Activated CD4-positive, alpha-beta T cell treated with anti-CD3 and anti-CD28 coated beads for 36 hours (primary cell): ENCODE measurements at places on chromosomes 12 and 14.

DNA sequence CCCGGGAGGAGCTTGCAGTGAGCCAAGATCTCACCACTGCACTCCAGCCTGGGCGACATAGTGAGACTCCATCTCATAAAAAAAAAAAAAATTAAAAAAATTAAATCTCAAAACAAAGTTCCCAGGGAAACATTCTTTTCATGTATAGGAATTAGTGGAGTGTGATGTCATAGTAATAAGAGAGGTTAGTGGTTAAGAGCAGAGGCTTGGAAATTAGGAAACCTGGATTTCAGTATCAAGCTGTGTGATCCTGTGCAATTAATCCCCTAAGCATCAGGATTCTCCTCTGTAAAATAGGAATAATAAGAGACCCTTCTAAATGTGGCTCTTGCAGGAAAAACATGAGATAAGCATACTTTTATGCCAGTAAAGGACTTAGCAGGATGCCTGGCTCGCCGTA is 3.1 kb upstream of the TXNRD1 start:
- no peak for DNase-seq

DNA sequence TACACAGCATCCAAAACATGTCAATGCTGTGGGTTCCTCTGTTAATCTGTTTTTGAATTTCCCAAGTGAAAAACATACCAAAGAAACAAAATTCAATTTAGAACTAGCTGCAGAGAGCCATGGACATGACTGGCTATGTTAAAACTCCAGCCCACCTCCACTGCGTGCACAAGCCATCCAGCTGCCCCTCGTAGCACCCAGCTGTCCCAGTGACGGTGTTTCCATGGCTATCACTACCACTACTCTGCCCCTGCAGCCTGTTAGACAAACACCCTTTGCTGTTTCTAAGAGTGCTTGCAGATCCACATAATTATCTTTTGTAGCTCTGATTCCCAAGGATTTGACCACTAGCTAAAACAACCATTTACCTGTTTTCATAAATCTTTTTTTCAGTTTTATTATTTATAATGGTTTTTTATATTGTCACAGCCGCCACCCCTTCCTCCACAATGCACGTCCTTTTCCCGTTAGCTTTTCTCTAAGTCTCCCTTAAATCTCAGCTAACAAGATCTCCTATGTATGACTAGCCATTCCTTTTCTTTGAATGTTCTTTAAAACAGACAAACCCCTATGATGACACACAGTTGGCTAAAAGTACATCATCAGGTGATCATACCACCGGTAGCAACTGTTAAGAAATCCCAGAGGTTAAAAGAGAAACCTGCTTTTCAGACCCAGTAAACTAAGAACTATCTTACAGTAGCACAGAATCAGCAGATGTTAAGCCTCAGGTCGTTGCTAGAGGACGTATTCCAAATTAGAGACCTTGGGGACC is 37.8 kb upstream of the NAA30 start:
- DNase-seq = no peak

DNA sequence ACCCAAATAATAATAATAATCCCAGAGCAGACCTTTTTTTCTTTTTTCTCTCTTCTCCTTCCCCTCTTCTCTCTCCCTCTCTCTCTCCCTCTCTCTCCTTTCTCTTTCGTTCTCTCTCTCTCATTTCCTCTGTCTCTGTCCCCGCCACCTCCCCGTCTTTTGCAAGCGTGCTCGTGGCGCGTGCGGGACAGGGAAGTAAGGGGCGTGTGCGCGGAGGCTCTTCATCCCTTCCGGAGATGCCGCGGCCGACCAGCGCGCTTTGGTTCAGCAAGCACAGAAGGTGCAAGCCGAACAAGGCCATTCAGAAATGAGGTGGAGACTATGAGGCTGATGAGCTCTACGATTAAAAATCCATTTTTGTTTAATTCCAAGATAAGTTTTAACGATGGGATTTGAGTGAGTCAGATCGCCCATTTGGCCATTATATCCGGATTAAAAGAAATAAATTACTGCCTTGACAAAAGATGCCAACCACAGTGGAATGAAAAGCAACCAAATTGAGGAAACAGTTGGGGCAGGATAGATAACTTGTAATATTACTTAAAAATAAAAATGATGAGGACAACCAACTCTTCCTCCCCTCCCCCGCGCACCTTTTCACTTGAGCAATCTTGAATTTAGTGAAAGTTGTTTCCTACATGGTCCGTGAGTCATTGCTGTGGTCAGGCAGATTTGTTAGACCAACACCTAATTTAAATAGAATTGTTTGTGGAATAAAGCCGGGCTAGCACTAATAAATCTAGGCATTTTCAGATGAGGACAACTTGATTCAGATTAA is 1.2 kb upstream of the AMIGO2 start:
- peak; percentile 80 for DNase-seq

DNA sequence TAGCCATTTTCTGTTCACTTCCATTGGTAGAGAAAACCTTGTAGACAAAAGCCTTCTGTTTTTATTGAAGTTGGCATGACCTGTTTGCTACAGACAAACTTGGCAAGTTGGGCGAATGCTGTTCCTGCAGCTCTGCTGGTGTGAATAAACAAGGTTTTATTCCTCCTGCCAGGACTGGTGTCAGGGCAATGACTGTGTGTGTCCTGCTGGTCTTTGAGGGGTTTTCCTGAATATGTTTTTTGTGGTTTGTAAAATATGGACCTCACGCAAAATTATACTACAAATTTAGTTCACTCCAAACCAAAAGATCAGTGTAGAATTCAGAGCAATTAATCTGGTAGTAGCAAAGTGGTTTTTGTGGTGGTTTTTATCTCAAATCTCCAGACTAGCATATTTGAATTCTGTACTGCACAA is 140.8 kb downstream of the ERC1 start:
- DNase-seq = no peak

DNA sequence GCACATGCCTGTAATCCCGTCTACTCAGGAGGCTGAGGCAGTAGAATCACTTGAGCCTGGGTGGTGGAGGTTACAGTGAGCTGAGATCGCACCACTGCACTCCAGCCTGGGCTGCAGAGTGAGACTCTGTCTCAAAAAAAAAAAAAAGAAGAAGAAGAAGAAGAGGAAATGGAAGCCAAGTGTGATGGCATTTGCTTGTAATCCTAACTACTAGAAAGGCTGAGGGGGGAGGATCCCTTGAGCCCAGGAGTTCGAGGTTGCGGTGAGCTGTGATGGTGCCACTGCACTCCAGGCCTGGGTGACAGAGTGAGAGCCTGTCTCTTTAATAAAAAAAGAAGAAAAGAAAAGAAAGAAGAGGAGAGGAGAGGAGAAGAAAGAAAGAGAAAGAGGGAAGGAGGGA is 52.1 kb downstream of the LGMN start:
- no peak for DNase-seq

GRCh38 chr14:54686871-54687749 is 120.2 kb downstream of the SAMD4A start:
- no peak for DNase-seq

- no peak for DNase-seq
Measured at GRCh38 chr14:102695167-102695555, 82.1 kb upstream of the TRAF3 start.

DNA sequence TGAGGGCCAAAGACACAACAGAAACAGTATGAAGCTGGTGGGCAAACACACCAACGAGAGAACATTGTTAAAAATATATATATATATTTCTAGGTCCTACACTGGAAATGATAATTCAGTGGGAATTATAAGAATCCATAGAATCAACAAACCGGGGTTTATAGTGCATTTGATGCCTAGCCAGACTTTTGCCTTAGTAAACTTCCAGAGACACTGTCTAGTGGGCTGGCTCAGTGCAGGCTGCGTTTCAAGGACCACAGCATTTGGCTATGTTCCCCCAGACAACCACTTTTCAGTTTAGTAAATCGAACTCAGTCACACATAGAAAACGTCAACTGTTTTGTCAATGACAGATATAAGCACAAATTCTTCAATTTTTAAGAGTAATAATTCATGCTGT is 41.9 kb downstream of the SLC38A4 start:
- DNase-seq = no peak

GRCh38 chr14:61498811-61499210 is 177.4 kb downstream of the PRKCH start:
- no peak for DNase-seq

GRCh38 chr12:90925562-90925961 is 29.4 kb downstream of the CCER1 start:
- no peak for DNase-seq

DNA sequence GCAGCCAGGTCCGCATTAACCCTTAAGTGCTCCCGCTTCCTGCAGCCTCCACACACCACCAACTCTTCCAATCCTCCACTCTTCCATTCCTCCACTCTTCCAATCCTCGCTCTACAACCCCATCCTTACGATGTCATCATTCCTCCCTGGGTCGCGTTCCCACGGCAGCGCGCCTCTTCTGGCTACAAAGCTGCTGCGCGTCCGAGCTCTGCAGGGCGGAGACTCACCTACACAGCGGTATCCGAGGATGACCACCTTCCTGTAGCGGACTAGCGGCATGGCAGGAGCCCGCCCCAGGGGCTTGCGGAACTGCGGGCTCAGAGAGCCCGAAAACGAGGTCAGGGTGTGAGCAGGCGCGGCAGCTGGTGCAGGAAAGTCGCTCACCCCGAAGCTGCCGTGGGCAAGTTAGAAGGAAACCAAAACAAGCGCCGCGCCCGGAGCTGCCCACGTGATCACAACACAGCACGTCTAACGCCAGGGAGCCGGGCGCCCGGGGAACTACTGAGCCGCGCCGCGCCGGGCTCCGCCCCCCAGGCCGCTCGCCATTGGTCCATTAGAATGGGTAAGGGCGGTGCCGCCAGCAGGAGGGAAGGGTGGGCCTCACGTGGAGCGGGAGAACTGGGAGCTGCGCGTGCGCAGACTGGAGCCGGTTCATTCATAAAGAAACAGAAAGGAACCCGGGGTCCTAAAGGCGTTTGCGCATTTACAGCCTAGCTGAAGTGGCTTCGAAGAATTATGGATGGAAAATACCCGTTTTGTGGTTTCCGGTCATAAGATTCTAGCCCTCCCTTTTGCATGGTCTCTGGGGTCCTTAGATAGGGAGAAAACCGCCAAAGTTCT is at the start of gene RHEBL1:
Gene RHEBL1 (minus strand): TSS at position 473 of the 840 bp plus-strand sequence. CDS start 194 bp downstream, at position 279.
- DNase-seq = peak; percentile 100

GRCh38 chr14:93713726-93714405 is 74.4 kb downstream of the PRIMA1 start:
- no peak for DNase-seq

GRCh38 chr12:90959032-90959431 is 4.1 kb upstream of the CCER1 start:
- DNase-seq = no peak

- no peak for DNase-seq
Measured at GRCh38 chr12:90938451-90938850, 16.5 kb downstream of the CCER1 start.

GRCh38 chr12:92408072-92408900 is 262.6 kb upstream of the BTG1 start:
- DNase-seq = peak; percentile 75

GRCh38 chr14:49770212-49770817 is 2.4 kb downstream of the KLHDC2 start:
- no peak for DNase-seq

GRCh38 chr14:94346841-94347240 is 23.7 kb upstream of the SERPINA6 start:
- DNase-seq = no peak

GRCh38 chr12:275812-276211 is 13.2 kb upstream of the SLC6A13 start:
- DNase-seq = no peak

DNA sequence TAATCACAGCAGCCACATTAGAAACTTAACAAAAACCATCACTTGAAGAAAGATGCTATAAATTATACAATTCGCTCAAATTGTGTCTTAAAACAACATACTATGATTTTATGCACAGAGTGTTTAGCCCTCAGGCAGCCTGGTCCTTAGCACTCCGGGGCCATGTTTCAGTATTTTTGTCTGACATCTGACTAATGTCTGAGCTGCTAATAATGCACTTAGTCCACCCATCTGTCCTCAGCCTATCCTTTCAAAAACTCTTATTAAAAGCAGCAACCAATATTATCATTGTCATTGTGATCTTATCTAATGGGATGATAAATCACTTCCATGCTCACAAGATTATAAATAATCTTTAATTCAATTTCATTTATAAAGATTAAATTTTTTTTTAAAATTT is 602.7 kb upstream of the FOXG1 start:
- no peak for DNase-seq

- DNase-seq = no peak
Measured at GRCh38 chr12:46357438-46358324, 14.9 kb downstream of the SLC38A2 start.

- DNase-seq = no peak
Measured at GRCh38 chr14:102733326-102733725, 43.9 kb upstream of the TRAF3 start.

DNA sequence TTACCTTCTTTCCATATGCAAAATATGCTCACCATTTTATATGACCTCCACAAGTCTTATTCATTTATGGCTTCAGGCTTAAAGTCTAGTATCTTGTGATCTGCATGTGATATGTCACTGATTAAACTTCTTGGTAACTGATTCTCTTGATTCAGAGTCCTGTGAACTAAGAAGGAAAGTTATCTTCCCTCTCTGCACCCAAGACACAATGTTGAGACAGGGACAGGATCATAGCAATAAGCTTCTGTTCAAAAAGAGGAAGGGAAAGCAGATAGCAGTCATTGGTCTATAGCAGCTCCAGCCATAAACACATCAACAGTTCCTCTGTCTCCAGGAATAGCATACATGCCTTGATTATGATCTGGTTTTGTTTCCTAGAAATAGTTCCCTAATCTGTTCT is 103.1 kb downstream of the UNC79 start:
- no peak for DNase-seq

DNA sequence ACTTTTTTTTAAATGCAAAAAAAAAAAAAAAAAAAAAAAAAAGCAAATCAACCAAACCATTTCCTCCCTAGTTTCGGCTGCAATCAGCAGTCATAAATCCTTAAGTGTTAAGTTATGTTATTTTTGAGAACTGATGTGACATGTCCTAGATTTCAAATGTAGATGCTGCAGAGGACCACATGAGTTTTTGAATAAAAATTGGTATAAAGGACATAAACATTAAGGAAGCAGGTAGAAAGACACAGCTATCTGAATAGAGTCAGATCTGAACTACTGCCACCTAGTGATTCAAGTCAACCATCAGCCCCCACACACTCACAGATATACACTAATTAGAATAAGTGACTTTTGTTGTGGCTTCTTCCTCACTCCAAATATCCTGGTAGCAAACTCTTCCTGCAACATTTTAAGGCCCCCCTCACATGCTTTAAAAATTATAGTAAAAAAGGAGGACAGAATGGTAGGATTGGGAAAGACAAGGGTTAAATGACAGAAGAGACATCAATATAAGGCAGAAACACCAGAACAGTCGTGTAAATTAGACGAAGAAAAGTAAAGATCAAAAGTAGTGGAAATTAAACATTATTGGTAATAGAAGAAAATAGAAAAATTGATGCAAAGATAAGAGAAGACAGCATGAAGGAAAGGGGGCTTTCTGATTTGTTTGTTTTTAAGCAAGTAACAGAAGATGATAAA is 394.5 kb upstream of the ATP2B1 start:
- DNase-seq = peak; percentile 19

GRCh38 chr14:30482276-30482675 is 76.7 kb upstream of the G2E3 start:
- no peak for DNase-seq

- no peak for DNase-seq
Measured at GRCh38 chr12:53068811-53069585, 10.2 kb downstream of the SPRYD3 start.
